Left forelimb (tissue), 1 donor: ENCODE measurements at places on chromosomes 6 and 20.

DNA sequence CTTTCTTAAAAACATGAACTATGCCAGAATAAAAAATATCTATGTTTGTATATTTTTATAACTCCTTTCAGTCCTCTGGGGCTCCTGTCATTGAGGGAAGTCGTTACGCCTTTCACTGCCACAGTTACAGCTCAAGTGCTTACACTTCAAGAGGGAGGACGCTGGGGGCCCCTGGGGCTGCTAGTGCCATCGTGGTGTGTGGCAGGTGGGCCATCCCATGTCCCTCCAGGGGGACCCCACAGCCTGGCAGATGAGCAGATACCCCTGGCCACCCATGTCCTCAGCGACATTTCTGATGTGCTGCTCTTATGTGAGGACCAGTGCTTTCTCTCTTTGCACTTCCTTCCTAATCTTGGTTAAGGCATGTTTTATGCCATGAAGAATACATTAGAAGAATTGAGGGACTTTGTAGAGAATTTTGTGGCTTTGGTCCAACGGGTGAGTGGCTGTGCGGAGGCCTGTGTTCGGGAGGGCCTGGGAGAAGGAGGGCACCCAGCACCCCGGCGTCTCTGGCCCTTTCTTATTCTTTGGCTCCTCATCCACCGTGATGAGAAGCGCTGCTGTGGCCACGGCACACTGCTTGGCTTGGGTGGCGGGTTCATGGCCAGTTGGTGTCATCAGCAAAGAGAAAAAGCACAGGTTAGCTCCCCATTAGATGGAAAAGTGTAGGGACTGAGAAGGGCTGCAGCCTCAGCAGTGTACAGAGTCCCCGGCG, 38.3 kb upstream of the SYNJ2 start:
- no peak for DNase-seq

- DNase-seq: no peak
Observed at GRCh38 chr6:156599366-156599765, 177.8 kb upstream of the ARID1B start.

GRCh38 chr6:35008858-35009257, 119.8 kb downstream of the ANKS1A start:
- no peak for DNase-seq

DNA sequence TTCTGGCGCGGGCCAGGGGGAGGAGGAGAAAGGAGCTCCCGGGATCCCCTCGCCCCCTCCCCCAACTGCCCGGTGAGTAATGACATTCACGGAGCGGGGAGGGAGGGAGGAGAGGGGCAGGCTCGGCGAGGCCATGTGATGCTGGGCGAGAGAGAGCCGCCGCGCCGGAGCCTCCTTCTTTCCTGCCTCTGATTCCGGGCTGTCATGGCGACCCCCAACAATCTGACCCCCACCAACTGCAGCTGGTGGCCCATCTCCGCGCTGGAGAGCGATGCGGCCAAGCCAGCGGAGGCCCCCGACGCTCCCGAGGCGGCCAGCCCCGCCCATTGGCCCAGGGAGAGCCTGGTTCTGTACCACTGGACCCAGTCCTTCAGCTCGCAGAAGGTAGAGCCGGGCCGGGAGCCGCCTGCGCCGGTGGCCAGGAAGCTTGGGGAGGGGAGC, at the start of gene GDAP1L1:
Gene GDAP1L1, plus strand, starts transcription at position 178 of the 441 bp plus-strand sequence. Its CDS starts 27 bp downstream, at position 205.
- no peak for DNase-seq

GRCh38 chr6:11805259-11806053, 26.9 kb upstream of the ADTRP start:
- DNase-seq: no peak

DNA sequence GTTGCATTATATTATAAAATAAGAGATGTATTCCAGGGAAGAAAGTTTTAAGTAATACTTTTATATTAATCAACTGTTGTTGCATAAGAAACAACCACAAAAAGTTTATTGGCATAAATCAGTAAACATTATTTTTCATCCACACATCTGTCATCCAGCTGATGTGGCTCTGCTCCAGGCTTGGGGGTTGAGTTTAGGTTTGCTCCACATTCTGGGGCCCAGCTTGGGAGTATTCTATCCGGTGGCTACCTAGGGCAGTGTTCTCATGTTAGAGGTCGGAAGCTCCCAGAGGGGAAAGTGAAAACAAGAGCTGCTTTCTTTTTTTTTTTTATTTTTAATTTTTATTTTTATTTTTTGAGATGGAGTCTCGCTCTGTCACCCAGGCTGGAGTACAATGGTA, 728.4 kb upstream of the FLRT3 start:
- no peak for DNase-seq

DNA sequence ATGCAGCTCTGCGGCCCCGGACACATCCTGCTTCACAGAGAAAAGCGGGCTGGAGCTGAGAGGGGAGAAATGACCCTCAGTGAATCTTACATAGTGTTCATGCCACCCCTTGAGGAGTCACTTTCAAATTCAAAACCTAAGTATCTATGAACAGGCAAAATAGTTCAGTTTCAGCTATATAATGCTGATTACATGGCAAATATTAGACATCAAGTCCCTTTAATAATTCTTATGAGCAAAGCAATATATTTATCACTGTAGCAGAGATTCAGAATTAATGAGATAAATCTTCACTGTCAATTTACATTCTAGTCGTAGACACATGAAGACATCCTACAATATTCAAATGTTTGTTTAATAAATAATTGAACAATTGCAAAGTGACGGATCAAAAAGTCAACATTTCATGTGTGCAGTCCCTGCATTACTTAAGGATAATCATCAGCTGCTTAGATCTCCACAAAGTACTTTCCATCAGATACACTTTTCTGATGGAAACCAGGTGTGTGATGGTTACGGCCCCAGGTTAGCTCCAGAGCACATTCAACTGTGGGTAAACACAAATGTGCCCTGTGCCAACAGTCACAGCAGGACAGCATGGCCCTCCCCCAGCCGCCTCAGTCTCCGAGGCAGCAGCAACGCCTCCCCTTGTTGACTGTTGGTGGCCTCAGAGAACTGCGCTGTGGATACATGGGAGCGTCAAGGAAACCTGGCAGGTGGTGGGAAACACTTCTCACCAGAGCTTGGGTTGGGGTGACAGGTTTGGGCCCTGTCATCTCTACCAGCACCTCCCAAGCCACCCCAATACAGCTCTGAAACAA, 787 bp upstream of the PRR18 start:
- DNase-seq: no peak

DNA sequence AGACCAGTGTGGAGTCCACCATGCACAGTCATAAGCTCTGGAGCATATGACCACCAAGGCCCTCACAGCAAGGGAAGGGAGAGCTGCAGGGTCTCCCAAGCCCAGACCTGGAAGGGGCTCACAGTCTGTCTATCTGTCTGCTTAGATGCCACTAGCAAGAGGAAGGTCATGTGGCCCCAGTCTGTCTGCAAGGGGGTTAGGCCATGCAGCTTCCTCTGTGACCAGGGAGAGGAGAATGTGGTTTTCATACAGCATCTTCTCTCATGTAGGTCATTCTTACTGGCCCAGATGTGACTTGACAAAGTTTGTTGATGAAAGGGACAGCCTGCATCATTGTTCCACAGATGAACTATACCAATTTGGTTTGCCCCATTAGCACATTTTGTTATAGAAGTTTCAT, 260.8 kb downstream of the FARS2 start:
- DNase-seq: no peak
